ENCODE measurements at places on chromosomes 6 and 20. TPM values are rescaled to one million over a fixed set of nuclear protein-coding genes. Genes with fewer than 3 reads are reported as not detected.

DNA sequence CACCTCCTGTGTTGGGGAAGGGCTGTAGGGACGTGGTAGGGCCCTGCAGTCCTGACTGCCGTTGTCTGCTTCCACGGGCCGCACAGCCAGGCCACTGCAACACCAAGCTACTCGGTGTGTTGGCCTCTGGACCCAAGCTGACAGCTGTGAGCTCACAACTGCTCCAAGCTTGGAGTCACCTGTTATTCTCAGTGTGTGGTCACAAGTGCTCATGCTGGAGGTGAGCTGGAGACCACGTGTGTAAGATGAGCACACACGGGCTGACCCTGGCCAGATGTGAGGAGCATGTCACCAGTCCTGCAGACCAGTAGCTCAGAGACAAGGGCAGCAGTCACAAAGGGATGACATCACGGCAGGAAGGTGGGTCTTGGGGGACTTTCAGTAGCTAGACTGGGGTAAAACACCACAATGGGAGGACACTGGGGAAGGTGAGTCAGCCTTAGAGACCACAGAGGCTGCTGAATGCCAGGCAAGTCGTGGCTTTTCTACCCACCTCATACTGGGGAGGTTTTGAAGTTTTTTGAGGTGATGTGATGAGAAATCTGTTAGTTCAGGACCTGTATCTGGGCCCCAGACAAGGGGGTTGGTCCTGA, 87.3 kb downstream of the FAM120B start:
- peak overlapping the region; percentile 17 for H3K4me3 ChIP-seq
- no peak for DNase-seq
- peaks cover 37% of the 10 kb centered on the region for H3K36me3 ChIP-seq
- H3K27ac ChIP-seq = peak overlapping the region; percentile 63
- peaks cover 6% of the 10 kb centered on the region for H3K4me1 ChIP-seq
- H3K27me3 ChIP-seq = no peaks in the 10 kb centered on the region

Gene F13A1
- total RNA-seq = 0.34 TPM

Gene CD24
- total RNA-seq = 0.68 TPM

Gene AGER
- 52.3 TPM for total RNA-seq

DNA sequence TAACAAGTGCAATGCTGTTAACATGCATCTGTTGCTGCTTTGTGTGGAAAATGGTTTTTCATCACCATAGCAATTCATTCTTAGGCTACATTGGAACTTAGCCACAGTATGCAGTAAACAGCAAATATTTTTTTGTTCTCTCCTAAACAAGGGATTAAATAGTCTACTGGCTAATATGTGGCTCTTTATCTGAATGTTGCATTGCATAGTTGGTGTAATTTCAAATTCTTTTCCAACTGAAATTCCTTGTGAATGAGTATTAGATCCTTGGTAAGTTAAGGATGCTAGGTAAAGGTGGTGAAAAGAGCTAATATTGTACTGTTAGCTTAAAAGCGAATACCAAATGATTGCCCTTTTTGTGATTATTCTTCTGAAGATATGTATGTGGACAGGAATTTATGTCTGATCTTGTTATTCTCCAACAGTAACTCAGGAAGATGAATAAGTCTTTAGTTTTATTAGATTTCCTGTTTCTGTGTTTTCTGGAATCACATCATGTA, 958 bp downstream of the MLIP start:
- H3K36me3 ChIP-seq = no peaks in the 10 kb centered on the region
- no peak overlapping the region for H3K4me3 ChIP-seq
- H3K4me1 ChIP-seq = no peaks in the 10 kb centered on the region
- no peaks in the 10 kb centered on the region for H3K27me3 ChIP-seq
- H3K27ac ChIP-seq = no peak overlapping the region

DNA sequence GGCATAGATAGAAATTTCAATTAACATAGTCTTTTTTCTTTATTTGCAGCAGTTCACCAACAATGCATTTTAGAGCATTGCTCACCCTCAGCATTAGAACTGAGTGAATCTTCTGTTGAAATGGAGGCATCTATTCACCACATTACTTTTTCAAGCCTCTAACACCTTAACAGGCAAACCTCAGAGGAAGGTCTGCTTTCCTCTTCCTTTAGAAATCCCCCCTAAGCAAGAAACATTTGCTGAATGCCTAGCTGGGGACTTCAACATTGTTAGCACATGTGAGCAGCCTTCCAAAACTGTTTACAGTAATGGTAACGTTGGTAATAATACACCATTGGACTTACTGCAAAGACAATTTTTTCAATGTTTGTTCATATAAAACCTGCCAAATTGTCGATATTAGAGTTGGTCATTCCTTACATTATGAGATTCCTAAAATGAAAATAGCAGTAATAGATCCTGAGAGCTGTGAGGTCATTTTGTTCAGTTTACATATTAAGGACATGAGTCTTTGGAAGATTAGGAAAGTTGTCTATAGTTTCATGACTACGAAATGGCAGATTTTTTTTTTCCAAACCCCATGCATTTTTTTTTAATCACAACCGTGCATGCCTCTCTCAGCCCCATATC, 20.6 kb upstream of the AKIRIN2 start:
- DNase-seq = no peak
- peaks cover under 1% of the 10 kb centered on the region for H3K36me3 ChIP-seq
- no peaks in the 10 kb centered on the region for H3K27me3 ChIP-seq
- no peak overlapping the region for H3K27ac ChIP-seq
- peaks cover 17% of the 10 kb centered on the region for H3K4me1 ChIP-seq
- no peak overlapping the region for H3K4me3 ChIP-seq

- H3K27ac ChIP-seq = peak overlapping the region; percentile 99
- DNase-seq = no peak
- H3K4me3 ChIP-seq = peak overlapping the region; percentile 98
- no peaks in the 10 kb centered on the region for H3K27me3 ChIP-seq
Observed at GRCh38 chr6:34697544-34697836, 923 bp upstream of the ILRUN start.

DNA sequence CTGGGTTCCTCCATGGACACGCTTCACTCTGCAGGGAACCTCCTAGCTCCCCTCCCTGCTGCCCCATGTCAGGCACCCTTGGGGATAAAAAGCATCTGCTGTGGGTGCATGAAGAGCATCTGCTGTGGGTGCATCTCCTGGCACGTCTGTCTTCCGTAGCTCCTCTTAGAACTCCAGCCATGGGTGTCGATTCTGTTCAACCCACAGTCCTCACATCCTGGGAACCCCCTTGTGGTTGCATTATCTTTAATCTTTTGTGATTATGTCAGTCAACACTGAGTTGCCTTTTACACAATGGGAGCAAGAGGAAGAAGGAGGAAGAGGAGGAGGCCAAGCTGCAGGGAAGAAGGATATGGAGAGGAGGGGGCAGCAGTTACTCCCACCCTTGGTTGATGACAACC, 24.1 kb upstream of the CCR6 start:
- peaks cover 3% of the 10 kb centered on the region for H3K27me3 ChIP-seq
- no peaks in the 10 kb centered on the region for H3K36me3 ChIP-seq
- DNase-seq = no peak
- H3K4me3 ChIP-seq = peak overlapping the region; percentile 55
- peak overlapping the region; percentile 28 for H3K27ac ChIP-seq
- peaks cover 33% of the 10 kb centered on the region for H3K4me1 ChIP-seq

Gene BTBD9
- total RNA-seq = 19.8 TPM

GRCh38 chr20:58471193-58472164, 43.7 kb downstream of the APCDD1L start:
- no peak overlapping the region for H3K27ac ChIP-seq
- peaks cover 4% of the 10 kb centered on the region for H3K27me3 ChIP-seq
- no peak for DNase-seq
- H3K4me3 ChIP-seq = no peak overlapping the region
- no peaks in the 10 kb centered on the region for H3K36me3 ChIP-seq

- H3K27me3 ChIP-seq = peaks cover 12% of the 10 kb centered on the region
- peaks cover 14% of the 10 kb centered on the region for H3K4me1 ChIP-seq
- peaks cover 1% of the 10 kb centered on the region for H3K36me3 ChIP-seq
Observed at GRCh38 chr20:50169329-50169823, 15.9 kb upstream of the PEDS1 start.

DNA sequence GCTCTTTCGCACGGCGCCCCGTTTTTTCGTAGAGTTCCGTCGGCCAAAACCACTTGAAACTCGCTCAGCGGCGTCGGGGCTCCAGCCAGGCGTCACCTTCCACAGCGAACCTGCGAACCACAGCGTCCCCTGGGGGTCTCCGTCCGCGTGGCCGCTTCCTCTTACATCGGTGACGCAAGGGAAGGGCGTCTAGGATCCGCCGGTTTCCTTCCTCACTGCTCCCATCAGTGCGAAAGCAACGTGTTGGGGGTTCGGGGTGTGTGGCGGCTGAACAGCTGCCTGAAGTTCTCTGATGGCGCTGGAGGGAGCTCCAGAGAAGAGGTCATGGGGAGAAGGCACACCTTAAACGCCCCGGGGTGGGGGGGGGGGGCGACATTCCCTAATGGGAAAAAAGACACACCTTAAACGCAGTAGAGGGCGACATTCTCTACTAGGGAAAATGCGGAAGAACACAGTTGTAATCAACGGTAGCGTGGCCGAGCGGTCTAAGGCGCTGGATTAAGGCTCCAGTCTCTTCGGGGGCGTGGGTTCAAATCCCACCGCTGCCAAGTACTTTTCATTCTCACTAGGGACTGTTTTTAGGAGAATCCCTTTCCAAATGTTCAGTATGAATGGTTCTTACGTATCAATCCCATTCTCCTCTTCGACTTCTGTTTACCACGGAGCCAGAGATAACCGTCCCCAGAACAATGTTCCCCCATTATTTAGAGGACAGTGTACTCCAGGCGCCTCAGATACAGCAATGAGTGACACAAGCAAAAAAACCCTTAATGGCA, 16.4 kb downstream of the ZNF311 start:
- H3K27ac ChIP-seq = peak overlapping the region; percentile 49
- H3K36me3 ChIP-seq = no peaks in the 10 kb centered on the region
- peaks cover 20% of the 10 kb centered on the region for H3K4me1 ChIP-seq
- H3K27me3 ChIP-seq = peaks cover 30% of the 10 kb centered on the region
- peak; percentile 83 for DNase-seq

Gene SLC2A10
- total RNA-seq = not detected

DNA sequence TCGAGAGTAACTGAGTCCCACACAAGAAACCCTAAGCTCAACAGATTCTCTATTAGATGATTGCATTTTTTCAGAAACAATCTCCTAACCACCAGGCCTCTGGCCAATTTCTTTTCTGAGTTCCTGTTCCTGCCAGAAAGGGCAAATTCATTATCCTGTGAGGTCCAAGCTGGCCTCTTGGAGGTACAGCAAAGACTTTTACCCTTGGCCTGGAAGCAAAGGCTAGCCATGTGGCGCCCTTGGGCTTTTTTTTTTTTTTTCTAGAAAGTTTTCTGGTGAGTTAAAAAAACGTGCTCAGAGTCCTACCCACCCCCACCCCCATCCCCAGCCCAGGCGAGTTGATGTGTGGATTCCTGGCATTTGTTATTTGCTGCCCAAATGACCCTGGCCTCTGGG, 59.0 kb upstream of the EEF1A1 start:
- no peaks in the 10 kb centered on the region for H3K27me3 ChIP-seq
- peaks cover 4% of the 10 kb centered on the region for H3K36me3 ChIP-seq
- peaks cover 12% of the 10 kb centered on the region for H3K4me1 ChIP-seq
- peak overlapping the region; percentile 91 for H3K27ac ChIP-seq
- DNase-seq = no peak

DNA sequence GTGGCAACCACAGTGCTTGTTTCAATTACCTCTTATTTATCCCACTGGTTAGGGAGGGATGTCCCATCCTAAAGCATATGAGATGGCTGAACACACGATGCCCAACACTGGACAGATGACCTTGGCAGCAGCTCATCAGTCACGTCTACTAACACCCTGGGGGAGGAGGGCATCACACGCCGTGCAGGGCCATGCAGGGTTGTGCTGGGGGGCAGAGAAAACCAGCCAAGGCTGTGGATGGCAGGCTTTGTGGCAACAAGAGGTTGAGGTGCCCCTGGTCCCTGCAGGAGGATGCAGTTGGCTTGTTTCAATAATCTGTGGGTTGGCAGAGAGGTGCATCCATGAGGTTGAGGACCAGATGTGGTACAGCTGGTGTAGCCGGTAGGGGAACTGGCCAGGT, 293.7 kb upstream of the SULF2 start:
- H3K36me3 ChIP-seq = no peaks in the 10 kb centered on the region
- H3K4me3 ChIP-seq = no peak overlapping the region
- H3K4me1 ChIP-seq = peaks cover 1% of the 10 kb centered on the region
- peaks cover 3% of the 10 kb centered on the region for H3K27me3 ChIP-seq

Gene ULBP3
- 0.94 TPM for total RNA-seq

- peaks cover 11% of the 10 kb centered on the region for H3K27me3 ChIP-seq
- no peak for DNase-seq
- H3K4me1 ChIP-seq = no peaks in the 10 kb centered on the region
- H3K4me3 ChIP-seq = no peak overlapping the region
Observed at GRCh38 chr6:131831392-131831791, 23.6 kb downstream of the ENPP1 start.

DNA sequence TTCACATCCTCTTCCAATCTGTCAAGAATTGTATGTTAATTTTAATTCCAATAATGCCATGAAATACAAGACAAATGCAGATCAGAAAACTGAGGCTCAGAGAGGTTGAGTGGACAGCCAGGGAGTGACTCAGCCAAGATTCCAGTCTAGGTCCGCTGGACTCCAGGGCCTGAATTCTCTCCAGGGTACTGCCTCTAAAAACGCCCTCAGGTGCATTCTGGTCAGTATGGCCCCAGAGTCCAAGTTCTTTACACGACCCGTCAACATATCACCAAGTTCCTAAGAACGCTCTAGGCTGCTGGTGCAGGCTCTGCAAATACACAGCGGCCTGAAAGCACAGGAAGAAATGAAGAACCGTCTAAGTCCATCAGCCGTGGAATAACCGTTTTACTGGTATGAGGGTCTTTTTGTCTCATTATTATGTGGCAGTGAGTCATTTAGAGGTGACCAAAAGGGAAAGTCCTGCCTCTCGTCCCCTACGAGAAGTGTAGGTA, 709 bp upstream of the ASXL1 start:
- H3K4me3 ChIP-seq = peak overlapping the region; percentile 98
- peaks cover 37% of the 10 kb centered on the region for H3K4me1 ChIP-seq
- H3K27ac ChIP-seq = peak overlapping the region; percentile 100
- DNase-seq = no peak
- H3K36me3 ChIP-seq = peaks cover 10% of the 10 kb centered on the region

Measured in activated naive CD8-positive, alpha-beta T cell treated with anti-CD3 and anti-CD28 coated beads, Interleukin-2, amount 10 ng/mL, durations not matched to agents 7 days and 5 days (primary cell).